ENCODE measurements at places on chromosomes 1 and 21.
A peak's percentile ranks its signal among the peaks of the same experiment; 100 is the strongest.

DNA sequence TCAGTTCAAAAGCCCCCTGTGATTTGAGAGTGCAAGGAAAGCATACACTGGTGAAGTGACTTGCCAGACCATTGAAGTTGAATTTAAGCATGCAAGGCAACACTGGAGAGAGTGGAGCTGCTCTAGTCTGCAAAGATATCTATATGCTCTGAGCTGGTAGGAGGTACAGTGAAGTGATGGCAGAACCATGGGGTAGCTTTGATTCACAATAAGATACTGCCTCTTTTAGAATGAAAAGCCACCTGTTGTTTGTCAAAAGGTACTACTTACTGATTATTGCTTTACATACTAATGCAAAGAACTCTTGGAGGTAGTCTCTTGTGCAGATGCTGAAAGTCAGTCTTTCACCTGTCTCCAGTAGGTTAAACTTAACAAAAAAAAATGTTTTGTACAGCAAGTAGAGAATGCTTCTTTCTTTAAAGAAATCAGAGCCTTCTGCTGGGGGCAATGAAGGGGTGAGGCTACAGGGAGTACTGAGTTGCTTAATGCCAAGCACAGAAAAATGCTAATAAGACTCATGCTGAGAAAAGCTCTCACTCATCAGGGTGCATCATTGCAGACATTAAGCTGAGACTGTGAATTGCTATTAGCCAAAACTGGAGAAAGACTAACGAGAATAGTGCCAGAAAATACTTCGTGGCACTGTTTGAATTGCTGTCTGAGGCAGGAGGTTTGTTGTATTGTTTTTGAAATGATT lies 1150.5 kb upstream of the TMPRSS15 start:
- DNase-seq, result no peak
- no peak overlapping the region for H3K4me3 ChIP-seq
- no peaks in the 10 kb centered on the region for H3K4me1 ChIP-seq
- no peaks in the 10 kb centered on the region for H3K27me3 ChIP-seq
- H3K36me3 ChIP-seq, result no peaks in the 10 kb centered on the region

GRCh38 chr21:36359185-36359584 lies 26.0 kb upstream of the CHAF1B start:
- peaks cover 63% of the 10 kb centered on the region for H3K36me3 ChIP-seq
- H3K4me1 ChIP-seq, result no peaks in the 10 kb centered on the region
- H3K27ac ChIP-seq, result no peak overlapping the region
- no peak overlapping the region for H3K4me3 ChIP-seq
- no peak for DNase-seq

DNA sequence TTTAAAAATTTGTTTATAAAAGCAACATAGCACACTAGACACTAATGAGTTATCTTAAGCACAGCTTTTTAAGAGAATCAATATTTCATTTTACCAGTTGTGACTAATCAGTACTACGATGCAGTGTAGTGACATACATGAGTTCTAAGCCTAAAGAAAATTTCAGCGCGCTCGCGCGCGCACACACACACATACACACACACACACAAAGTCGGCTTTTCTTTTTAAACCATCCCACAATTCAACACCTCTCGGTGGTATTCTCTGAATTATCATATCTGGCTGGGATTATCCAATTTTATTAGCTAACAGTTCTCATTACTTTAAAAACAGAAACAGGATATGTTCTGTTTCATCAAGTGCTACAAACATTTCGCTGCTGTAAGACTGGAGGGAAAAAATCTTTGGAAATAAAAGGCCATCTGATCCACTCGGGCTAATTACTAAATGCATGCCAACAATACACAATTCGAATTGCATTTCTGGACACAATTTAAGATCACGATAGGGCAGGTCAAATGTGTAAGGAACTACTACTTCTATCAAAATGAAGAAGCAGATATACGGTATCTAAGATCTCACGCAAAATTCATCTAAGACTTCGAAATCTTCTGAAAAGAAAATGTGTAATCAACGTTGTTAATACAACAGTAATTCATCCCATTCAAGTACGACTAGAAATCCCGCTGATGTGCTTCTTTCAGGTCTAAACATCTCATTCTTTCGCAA lies 1.2 kb downstream of the TUT4 start:
- peak overlapping the region; percentile 58 for H3K27ac ChIP-seq
- no peak for DNase-seq
- H3K36me3 ChIP-seq, result no peaks in the 10 kb centered on the region
- no peaks in the 10 kb centered on the region for H3K4me1 ChIP-seq
- no peaks in the 10 kb centered on the region for H3K27me3 ChIP-seq

GRCh38 chr1:220878191-220879075 lies 810 bp upstream of the HLX start:
- peak overlapping the region; percentile 89 for H3K4me3 ChIP-seq
- no peaks in the 10 kb centered on the region for H3K27me3 ChIP-seq
- DNase-seq, result no peak

DNA sequence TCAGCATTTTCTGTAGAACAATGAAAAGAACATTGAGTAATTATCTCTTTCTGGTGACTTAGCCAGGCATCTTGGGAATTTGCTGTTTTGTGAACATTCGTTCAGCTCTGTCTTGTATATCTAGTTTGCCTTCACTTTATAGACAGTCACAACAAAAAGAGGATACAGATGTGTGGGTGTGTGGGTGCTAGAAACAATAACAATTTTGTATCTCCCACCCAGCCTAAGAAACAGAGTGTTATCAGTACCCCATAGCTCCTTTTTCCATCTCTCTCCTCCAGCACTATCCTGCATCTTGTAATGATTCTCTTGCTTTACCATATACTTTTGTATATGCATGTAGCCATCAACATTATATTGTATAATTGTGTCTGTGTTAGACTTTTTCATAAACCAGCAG lies 33.0 kb downstream of the AK4 start:
- H3K27me3 ChIP-seq, result no peaks in the 10 kb centered on the region
- H3K4me1 ChIP-seq, result peaks cover 14% of the 10 kb centered on the region
- DNase-seq, result no peak
- H3K36me3 ChIP-seq, result no peaks in the 10 kb centered on the region

DNA sequence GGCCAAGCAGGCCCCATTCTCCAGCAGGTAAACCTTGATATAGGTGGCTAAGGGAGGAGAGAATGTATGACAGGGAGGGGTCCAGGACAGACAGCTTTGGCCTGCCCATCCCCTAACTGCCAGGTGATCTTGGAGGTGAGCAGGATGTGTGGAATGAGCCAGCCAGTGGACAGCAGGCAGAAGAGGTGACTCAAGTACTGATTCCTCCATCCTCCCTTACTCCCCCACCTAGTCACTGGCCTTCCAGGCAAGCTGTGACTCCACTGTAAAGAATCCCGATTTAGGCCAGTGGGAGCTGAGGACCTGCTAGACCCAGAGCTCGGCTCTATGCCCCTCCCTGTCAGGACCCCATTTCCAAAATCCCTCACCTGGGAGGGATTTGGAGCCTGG lies 36.6 kb downstream of the RIMS3 start:
- H3K4me1 ChIP-seq, result peaks cover 7% of the 10 kb centered on the region
- no peak for DNase-seq
- no peak overlapping the region for H3K4me3 ChIP-seq
- H3K27me3 ChIP-seq, result no peaks in the 10 kb centered on the region
- no peak overlapping the region for H3K27ac ChIP-seq

GRCh38 chr21:34147792-34148418 lies 74.5 kb downstream of the MRPS6 start:
- no peaks in the 10 kb centered on the region for H3K36me3 ChIP-seq
- no peak overlapping the region for H3K27ac ChIP-seq
- no peak overlapping the region for H3K4me3 ChIP-seq
- no peaks in the 10 kb centered on the region for H3K27me3 ChIP-seq
- H3K4me1 ChIP-seq, result peaks cover 25% of the 10 kb centered on the region

DNA sequence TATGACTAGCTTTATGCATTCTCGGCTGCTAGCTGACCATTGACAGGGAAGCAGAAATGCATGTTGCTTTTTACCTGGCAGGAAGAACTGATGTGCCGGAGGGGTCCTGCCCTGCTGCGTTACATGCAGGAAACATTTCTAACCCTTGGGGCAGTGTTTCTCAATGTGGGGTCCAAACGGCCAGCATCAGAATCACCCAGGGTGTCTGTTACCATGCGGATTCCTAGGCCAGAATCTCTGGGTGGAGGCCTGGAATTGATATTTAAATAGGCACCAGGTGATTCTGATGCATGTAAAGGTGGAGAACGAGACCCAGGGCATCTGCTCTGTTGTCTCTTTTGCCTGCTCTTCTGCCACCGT lies 182.7 kb downstream of the PCP4 start:
- no peak for DNase-seq
- H3K36me3 ChIP-seq, result no peaks in the 10 kb centered on the region

DNA sequence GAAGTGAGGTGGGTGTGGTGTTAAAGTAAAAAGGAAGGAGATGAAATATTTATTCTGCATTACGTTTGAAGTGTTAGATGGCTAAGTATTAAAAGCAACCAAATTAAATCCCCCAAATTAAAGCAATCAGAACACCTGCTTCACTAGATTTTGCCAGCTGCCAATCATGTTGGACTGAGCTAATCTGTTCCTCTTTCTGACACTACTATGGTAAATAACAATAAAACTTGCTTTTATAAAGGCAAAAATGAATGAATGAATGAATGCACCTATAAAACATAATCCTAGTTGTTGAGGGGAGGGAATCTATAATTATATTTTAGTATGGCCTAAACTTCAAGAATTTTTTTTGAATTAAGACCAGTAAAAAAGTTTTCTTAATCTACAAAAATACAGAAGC lies 51.0 kb downstream of the RAB3GAP2 start:
- no peaks in the 10 kb centered on the region for H3K27me3 ChIP-seq
- peaks cover 19% of the 10 kb centered on the region for H3K4me1 ChIP-seq
- no peaks in the 10 kb centered on the region for H3K36me3 ChIP-seq
- DNase-seq, result no peak

DNA sequence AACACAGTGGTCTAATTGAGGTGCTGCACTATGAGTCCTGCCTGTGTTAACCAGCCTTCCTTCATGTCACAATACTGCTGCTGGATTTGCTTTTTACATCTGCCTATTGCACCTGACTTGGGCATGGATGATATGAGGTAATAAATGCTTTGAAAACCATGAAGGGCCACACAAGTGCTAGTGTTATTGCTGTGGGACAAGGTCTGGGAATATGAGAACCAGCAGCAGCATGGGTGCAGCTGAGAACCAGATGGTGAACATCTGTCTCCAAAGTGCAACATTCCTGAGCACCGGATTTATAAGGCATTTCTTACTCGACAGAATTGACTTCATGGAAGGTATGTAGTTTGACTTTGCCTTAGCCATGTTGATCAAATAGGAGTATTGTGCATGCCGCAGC lies 16.6 kb downstream of the TRIM45 start:
- H3K27me3 ChIP-seq, result no peaks in the 10 kb centered on the region
- no peaks in the 10 kb centered on the region for H3K36me3 ChIP-seq
